GM12891 (cell line): ENCODE measurements at places on chromosomes 11 and 22.

DNA sequence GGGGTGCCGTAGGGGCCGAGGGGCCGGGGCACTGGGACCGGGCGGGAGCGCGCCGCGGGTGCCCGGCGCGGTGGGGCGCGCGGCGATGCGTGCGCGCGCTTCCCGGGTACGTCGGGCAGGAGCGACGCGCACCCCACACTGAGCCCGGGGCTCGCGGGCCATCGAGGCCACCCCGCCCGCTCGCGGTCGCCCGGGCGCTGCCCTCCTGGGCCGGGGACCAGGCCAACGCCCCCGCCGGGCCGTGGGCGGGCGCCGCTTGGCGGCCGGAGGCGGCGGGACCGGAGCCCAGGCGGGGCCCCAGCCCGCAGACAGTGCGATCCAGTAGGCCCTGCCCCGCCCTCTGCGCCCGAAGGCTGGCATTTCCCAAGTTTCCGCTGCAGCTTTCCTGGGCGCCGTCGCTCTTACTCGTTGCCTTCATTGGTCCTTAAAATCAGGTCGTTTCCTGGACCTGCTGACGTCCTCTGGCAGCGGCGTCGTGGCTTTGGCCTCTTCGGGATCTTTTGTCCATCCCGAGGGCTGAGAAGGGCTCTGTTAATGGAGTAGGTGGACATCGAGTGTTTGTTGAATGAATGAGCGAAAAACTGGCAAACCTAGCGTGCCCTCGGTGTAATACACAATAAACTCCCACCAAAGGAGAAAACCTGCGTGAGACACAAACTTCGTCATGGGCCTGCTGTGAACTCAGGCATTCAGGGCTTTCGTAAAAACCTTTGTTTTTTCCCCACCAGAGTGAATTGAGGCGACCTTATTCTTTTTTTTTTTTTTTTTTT is 638 bp downstream of the PARVA start:
- DNase-seq = no peak

DNA sequence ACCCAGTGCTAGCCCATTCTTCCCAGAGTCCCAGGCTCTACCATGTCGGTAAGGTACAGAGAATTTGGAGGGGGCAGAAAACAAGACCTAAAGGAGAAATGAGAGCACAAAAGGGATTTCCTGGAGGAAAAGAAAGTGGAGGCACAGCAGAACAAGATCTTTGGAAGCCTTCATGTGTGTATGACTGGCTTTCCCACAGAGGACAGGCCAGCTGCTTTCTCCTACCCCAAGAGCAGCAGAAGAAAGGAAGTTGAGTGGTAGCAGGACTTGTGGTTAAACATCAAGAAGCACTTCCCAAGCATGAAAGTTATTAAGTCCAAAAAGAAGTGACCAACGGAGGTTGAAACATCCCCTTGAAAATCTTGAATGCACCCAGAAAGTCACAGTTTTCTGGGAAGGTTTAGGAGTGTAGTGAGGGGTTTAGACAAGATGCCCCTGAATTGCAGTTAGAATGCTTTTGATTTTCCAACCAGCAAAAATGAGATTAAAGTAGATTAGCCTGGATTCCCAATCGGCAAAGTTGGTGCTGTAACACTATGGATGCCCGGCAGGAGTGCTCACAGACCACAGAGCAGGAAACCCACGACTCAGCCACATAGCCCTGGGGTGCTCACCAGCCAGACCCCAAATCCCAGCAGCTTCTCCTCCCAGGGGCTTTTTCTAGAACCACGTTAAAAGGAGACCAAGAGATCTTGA is 608 bp downstream of the TMPRSS13 start:
- DNase-seq = no peak

DNA sequence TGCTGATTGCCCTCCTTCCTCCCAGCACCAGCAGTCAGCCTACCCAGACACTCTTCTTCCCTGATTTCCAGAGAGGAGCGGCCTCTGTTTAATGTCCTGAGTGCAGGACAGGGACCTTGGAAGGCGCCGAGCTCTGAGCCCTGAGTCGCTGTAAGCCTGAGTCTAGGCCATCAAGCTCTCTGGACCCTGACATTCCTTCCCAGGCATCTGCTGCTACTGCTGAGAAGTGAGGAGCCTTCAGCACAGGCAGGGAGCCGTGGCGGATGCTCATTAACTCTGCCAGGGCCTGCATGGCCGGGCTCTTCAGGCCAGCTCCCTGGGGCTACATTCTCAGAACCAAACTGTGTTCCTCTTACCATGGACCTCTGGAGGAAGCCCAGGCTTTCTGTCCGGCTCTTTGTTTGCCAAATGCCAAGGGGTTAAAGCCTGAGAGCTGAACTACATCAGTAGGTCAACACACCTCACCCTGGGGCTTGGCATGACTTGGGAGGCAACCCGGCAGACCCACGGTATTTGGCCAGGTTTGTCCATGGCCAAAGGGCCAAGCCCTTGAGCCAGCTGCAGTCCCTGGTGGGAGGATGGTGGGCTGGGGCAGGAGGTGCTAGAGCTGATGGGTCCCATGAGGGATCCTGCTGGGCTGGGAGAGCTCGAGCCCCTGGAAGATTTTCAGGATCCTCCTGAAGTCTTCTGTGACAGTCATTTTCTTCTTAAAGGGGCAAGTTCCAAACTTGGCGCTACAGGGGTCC is 721.4 kb downstream of the BRD1 start:
- DNase-seq = no peak

DNA sequence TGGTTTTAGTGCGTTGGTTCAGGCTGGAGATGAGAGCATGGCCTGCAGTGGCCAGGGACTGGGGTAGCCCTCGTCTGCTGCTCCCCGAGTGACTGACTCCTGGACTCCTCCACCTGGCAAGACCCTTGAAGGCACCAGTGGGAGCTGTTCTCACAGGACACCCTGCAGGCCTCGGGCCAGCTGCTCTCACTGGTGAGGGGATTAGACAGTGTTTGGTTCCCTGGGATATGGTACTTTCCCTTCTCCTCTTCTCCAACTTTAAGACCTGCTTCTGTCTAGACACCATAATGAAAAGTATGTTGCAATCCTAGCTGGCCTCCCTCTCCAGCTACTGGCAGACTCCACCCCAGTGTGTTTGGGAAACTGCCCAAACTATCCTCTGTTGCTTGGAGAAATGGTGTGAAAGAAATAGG is 168.8 kb upstream of the CADM1 start:
- no peak for DNase-seq

- DNase-seq = no peak
Observed at GRCh38 chr11:40204228-40204627, 1255.2 kb downstream of the LRRC4C start.

DNA sequence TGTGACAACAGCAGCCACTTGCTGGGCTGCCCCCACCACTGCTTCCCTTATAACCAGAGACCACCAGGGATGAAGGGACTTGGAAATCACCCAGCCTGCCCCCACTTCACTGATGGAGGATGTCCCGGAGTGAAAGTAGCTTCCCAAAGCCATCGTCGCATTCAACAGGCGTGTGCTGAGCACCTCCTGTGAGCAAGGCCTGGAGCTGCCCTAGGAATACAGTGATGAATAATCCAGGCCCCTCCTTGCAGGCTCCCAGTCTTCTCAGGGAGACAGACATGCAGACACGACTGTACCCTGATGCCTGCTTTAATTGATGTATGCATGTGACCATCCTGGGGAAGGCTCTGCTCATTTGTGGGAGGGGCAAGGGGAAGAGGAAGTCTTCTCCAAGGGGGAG is 22.6 kb downstream of the PTPN5 start:
- DNase-seq = no peak

DNA sequence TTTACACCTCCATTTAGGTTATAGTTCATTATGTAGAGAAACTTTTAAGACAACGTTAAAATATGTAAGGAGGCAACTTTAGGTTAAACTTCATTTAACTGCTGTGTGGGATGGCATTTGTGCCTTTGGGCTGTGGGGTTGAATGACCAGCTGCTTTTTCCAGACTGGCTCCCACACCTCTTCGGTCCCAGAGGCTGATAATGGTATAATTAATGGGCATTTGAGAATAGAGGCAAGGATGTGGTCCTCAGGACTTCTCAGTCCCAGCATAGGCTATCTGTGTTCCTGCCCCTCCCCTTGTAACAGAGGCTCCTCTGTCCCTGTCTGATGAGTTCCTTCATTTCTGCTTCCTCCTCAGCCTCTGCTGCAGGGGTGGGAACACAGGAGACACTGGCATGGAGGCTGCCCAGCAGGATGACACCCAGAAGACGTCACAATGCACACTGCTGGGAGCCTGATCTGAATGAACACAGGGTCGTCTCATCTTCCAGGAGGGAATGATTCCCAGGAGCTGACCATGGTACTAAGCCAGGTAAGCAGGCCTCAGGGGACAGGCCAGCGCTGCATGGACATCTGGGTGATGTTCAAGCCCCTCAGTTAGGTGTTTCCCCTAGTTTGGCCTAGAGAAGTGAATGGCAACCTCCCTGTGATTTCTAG is 17.1 kb upstream of the GNAZ start:
- no peak for DNase-seq

DNA sequence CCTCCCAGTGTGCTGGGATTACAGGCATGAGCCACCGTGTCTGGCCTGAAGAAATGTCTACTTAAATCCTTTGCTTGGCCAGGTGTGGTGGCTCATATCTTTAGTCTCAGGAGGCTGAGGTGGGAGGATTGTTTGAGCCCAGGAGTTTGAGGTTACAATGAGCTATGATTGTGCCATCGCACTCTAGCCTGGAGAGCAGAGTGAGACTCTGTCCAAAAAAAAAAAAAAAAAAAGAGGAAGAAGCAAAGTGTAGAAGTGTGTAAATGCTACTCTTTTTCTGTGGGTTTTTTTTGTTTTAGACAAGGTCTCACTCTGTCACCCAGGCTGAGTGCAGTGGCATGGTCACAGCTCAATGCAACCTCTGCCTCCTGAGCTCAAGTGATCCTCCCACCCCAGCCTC is 6.4 kb upstream of the ATG16L2 start:
- no peak for DNase-seq

DNA sequence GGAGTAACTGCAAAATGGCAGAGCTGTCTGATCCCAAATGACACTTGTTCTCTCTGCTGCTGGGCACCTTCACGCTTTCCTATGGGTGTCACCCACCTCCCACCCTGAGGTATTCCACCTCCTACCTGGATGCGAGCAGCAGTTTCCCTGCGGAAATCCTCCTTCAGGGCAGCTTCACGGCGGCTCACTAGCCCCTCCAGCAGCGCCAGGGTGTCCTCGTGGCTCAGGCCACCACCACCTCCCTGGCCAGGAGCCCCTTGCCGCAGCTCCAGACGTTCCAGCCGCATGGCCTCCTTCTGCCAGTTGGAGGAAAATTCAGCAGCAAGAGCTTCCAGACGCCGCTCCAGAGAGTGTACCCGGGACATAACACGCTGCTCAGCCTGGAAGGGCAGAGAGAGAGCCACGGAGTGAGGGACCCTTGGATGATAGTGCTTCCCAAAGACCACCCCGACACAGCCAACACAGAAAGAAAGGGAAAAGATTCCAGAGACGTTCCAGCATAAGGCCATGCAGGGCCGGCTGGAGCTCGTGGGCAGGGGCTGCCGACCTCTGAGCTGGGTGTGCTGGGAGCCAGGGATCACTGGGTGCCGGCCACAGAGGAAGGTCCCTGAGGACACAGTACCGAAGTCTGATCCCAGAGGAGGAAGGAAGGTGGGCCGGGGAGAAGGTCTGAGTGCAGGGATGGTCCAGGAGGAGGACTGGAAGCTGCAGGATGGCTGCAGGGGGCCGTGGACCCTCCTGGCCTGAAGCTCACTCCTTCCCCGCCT is 13.4 kb downstream of the SUN2 start:
- no peak for DNase-seq

- no peak for DNase-seq
Observed at GRCh38 chr22:48711669-48712068, 1116.0 kb downstream of the BRD1 start.

DNA sequence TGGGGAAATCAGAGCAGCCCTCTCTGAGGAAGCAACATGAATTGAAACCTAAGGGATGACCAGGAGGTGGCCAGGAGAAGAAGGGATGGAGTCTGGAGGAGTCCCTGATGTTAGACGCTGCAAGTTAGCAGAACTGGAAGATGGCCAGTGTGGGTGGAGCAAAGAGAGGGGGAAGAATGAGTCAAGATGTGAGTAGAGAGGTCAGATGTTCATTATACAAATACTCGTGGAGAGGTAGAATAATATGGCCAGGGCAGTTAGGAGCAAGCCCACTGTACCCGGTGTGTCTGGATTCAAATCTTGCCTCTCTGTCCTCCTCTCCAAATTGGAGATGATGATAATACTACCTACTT is 242.0 kb downstream of the TENM4 start:
- DNase-seq = no peak
